ENCODE measurements at places on chromosomes 7 and 10.

GRCh38 chr7:30168835-30169573 is 34.2 kb downstream of the MTURN start:
- no peak for DNase-seq

DNA sequence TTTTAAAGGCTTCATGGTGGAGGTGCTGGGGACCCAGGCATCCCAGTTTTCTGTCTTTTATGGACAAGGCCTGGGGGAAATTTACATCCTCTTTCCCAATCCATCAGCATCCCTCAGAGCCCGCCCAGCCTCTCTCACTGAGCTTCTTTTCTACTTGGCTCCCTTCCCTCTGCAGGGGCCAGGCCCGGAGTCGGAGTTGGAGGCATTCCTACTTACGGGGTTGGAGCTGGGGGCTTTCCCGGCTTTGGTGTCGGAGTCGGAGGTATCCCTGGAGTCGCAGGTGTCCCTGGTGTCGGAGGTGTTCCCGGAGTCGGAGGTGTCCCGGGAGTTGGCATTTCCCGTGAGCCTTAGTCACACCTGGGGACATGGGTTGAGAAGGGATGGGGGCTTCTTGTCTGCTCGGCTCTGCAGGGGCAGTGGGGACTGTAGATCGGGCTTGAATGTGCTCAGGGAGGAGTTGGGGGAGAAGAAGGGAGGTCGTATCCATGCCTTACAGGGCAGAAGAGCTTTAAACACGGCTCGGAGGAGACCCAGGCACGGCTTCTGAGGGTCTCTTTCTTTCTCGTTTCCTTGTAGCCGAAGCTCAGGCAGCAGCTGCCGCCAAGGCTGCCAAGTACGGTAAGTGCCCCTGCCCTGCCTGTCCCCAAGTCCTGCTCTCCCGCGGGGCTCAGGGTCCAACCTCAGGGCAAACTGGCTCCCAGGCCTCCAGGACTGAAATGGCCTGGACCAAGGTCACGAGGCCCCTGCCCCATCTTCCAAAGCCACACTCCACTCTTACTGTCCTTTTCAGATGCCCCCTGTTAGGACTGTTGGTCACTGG is 27.3 kb upstream of the LIMK1 start:
- no peak for DNase-seq

GRCh38 chr10:97922022-97922758 is 72.5 kb downstream of the GOLGA7B start:
- DNase-seq: no peak

- peak; percentile 53 for DNase-seq
Observed at GRCh38 chr7:128103498-128104107, 72.4 kb upstream of the LRRC4 start.

DNA sequence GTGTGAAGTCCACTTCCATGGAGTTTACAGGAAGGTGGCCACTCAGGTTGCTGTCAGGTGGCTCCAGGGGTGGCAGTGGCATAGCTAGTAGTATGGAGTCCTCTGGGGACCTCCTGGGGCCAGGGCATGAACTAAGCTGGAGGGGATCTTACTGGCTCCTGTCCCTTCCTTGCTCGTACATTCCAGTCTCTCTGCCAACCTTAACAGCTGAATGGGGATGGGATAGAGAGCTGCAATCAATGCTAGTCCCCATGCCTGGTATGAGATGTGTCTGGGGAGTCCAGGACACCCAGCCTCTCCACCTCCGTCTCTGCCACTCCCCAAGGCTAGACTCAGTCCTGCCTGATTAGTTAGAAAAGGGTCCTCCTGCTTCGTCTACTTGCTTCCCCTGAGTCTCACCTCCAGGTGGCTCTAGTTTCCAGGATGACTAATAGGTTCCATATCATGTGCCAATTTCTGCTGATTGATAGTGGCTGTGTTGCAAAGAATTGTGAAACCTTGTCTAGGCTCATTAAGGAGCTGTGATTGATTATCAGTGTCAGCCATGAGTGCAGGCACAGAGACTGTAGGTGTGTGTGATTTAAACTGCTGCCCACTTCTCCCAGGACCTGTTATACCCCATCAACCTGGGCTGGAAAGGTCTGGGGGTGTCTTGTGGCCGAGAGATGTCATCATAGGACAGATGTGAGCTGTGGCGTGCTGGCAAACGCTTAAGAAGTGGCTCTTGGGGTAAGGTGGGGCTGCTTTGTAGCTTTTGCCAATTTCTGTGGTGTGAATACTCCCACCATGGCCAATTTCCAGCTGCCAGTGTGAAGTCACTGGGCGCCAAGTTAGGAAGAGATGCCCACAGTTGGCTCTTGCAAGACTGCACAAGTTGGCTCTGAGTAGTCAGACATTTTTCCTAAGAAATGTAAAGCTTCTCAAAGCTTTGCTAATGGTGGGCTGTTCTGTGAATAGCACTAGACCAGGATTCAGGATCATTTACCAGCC is 59.8 kb downstream of the COL13A1 start:
- DNase-seq: no peak

- no peak for DNase-seq
Observed at GRCh38 chr7:105765846-105766245, 110.6 kb downstream of the ATXN7L1 start.

GRCh38 chr10:24039315-24039714 is 169.6 kb upstream of the KIAA1217 start:
- DNase-seq: no peak

- DNase-seq: no peak
Observed at GRCh38 chr10:86316990-86317389, 49.6 kb downstream of the GRID1 start.

DNA sequence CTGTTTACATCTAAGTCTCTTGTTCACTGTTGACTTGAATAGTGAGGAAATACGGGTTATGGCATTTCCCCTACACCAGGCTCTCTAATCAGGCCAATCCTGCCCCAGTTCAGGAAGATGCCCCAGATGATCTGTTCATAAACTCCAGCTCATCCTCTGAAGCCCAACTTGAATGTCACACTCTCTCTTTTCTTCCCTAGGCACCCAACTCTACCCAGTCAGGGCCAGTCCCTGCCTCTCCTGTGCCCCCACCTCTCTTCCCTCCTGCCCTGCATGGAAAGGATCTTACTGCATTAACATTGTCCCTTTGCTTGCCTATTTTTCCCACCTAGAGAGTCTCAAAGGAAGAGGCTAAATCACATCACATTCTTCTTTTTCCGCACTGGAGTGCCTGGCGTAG is 10.6 kb upstream of the TRPV6 start:
- no peak for DNase-seq

GRCh38 chr7:91656541-91657482 is 223.7 kb downstream of the MTERF1 start:
- DNase-seq: no peak

GRCh38 chr10:129398711-129399141 is 68.3 kb upstream of the MGMT start:
- DNase-seq: no peak

DNA sequence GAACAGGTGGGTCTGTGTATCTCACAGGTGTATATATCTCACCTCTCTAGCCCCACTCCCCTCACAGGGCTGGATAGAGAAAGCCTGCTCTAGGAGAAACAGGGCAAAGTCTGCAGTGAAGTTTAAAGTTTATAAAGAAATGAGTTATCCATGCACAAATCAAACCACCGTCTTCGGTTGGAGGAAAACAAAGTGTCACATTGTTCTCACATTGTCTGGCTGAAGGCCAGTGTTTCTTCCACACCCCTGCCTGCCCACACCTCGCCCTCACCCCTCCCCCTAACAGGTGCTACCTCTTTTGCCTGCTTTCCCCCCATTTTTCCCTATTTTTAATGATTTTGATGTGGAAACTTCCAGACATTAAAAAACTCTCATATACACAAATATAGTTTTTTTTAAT is 25.8 kb downstream of the AQP1 start:
- DNase-seq: no peak

DNA sequence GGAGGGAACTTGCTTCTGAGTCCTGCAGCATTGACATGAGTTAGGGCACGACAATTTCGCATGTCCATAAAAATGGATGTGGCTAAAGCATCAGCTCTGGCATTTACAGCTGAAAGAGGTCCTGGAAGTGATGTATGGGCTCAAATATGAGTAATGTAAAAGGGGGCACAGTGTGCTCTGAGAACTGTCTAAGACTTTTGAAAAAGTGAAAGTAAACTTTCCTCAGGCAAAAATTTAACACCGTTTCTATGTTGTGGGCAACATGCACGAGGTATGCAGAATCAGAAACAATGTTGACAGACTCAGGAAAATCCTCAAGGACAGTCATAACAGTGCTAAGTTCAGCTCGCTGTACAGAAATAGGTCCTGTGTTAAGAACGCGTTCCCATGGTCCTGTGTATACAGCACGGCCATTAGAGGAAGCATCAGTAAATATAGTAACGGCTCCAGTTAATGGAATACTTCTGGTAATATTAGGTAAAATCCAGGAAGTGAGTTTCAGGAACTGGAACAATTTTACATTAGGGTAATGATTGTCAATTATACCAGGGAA is 37.9 kb upstream of the AKR1C2 start:
- no peak for DNase-seq

DNA sequence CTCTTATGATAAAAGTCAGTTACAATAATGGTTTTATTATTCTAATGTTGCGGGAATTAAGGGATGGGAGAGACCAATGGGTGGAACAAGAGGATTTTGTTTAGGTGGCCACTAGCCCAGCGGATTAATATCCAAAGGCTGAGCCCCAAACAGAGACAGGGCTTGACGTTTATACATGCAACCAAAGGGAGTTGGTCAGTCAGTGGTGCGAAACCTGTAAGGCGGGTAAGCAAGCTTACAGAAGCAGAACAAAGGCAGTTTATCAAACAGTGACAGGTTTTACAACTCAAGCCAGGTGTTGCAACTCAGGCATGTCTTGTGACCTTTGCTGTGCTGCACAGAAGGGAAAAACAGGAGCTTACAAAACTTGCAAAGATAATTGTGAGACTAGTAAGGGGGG is 622.9 kb upstream of the MBL2 start:
- no peak for DNase-seq

GRCh38 chr7:158453663-158454062 is 134.0 kb downstream of the PTPRN2 start:
- no peak for DNase-seq

- no peak for DNase-seq
Observed at GRCh38 chr7:77825131-77825530, 26.6 kb downstream of the PHTF2 start.

DNA sequence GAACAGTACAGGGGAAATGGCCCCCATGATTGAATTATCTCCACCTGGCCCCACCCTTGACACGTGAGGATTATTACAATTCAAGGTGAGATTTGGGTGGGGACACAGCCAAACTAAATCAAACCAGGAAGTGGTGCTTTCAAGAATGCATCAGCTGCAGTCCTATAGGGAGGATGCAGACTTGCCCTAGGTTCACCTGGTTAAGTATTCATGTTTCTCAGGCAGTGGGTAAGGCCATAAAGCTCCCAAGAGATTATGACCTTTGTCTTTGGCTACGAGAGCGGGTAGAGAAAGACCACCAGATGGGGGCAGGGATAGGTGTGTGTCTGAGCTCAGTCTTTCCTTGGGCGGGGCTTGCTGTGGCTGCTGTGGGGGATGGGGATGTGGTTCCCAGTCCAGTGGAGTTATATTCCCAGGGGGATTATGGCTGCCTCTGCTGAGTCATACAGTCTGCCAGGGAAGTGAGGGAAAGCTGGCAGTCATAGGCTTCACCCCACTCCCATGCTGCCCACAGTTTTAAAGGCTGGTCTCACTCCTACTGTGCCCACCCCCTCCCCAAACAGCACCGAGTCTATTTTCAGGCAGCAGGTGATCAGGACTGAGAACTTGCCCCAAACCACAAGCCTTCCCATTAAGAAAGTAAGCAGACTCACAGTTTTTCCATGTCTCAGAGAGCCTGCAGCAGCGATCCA is 8.4 kb upstream of the R3HCC1L start:
- no peak for DNase-seq

DNA sequence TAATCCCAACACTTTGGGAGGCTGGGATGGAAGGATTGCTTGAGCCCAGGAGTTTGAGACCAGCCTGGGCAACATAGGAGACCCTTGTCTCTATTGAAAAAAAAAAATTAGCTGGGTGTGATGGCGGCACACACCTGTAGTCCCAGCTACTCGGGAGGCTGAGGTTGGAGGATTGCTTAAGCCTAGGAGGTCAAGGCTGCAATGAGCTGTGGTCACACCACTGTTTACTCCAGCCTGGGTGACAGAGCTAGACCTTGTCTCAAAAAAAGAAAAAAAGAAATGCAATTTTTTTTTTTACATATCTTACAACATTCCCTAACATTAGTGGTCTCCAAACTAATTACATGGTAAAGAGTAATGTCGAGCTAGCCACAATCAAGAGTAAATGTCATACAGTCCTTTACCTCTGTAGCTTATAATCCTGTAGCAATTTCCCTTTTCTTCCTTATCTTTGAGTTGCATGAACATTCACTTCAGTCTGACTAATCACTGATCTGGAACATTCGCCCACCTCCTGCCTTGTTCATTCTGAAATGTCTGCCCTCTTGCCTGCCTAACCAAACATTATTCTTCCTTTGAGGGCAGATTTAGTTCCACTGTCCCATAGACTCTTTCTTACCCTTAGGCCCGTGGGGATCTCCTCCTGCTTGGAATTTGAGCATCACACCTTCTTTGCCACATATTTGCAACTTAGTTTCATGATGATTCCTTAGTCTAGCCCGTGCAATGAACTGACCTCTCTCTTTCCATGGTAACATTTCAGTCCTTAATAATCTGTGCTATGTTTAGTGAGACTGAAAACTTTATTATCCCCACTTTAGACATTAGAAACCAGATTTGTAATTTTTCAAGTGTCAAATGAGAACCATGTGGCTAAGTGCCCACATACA is 4.8 kb upstream of the VCL start:
- no peak for DNase-seq

DNA sequence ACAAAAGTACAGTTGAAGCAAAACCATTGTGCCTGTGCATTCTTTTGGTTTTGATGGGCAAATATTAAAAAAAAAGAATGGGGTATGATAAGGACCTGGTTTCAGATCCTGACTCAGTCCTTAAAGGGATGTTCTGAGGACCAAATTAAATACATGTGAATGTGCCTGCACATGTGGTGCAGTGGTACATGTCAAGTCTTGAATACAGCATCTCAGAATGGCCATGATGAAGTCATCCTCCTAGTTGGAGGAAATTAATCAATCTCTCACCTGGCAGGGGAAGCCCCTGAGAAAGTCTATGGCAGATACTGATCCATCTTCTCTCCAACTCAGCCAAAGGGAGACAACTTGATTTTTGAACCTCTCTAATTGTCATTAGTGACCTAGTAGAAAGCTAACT is 207.0 kb downstream of the SUGCT start:
- DNase-seq: no peak

DNA sequence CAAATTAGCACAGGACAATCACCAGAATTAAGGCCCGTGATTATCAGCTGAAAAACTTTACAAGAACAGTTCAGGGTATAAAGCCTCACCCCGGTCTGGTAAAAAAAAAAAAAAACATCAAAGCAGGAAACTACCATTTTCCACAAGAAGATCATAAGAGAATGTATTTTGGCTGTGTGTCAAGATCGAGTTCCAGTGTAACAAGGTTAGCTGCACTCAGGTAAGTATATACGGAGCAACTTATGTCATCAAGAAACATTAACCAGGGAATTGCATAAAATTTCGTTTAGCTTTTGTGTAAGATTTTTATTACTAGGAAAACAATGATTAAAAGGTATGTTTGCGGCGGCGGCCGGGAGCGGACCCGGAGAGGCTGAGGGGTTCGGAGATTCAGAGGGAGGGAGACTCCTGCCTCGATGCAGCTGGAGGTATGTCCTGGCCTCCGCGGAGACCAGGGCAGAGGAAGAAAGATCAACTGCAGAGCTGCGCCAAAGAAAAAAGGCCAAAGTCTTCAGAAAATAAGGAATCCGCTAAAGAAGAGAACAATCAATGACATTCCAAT is 533.8 kb upstream of the CNTNAP2 start:
- no peak for DNase-seq

All from adrenal gland (tissue), 19 donors.